ENCODE measurements at places on chromosomes 1 and 21.
A peak's percentile ranks its signal among the peaks of the same experiment; 100 is the strongest.

DNA sequence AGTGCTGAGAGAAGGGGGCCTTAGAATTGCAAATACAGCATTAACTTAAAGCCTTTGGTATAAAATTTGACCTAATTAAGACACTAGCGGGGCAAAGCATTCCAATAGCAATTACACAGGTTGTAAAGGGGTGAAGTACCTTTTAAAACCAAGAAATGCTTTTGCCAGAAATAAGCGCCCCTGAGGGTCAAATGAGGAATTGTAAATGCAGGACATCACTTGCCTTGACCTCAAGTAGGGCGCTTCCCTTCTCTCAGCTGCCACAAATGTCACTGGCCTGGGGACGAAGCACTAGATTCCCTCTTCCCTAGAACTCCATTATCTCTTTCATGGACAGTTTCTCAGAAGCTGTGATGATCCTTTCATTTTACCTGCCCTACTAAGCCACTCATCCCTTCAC lies 48.3 kb downstream of the SEC16B start:
- DNase-seq = no peak

- no peak for DNase-seq
Measured at GRCh38 chr1:162753001-162753658, 37.4 kb upstream of the HSD17B7 start.

DNA sequence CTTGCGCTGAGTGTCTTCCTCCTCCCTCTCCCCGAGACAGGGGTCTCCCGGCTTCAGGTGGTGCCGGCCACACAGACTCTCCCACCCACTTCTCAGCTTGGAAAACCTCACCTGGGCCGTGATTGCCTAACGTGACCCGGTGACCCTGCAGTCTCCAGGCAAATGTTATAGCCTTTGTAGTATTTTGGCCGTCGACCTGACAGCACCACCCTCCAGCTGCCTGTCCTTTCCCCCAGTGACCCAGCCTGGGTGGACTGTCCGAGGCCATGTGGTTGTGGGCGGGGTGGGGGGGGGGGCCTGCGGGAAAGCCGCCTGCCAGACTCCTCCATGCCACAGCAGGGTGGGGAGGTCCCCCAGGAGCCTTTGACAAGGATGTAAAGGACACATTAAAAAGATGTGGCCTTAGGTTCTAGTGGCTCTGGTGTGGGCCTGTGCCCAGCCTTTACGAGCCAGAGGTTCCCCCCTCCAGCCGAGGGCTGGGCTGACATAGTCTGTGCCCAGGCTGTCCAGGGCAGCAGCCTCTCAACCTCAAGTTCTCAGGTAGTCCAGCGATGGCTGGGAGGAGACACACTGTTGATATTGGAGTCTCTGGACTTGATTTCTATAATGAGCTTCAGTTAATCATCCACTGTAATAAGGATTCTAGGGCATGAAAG lies 8.1 kb downstream of the TOR3A start:
- DNase-seq = no peak

- peak; percentile 28 for DNase-seq
Measured at GRCh38 chr1:194658090-194658439, 1471.7 kb upstream of the B3GALT2 start.

DNA sequence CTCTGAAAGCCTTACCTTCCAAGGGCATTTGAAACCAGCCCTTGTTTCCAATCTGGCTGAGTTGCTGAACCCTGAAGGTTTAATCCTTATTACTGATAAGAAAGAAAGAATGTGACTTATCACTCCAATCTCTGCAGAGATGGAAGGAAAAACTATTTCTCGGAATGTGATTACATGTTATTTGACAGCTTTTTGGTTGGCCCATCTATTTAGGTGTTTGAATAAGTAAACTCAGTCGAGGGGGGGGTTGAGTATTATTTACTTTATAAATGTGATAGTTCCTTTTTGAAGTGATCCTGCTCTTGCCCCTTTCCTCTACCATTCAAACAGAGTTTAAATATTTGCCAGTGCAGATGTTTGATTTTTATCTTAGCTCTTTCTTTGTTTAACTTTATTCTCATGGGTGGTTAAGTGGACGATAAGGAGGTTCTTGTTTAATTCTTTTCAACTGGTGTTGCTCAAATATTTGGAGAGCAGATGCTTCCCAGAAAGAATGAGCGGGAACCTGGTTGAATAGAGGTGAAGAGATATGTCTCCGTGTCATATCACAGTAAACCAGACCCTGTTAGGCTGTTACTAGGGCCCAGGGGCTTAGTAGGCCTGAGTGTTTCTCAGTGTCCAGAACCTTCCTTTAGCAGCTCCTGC lies 126.1 kb downstream of the CACHD1 start:
- DNase-seq = no peak

- no peak for DNase-seq
Measured at GRCh38 chr1:239112101-239112935, 274.1 kb upstream of the CHRM3 start.

DNA sequence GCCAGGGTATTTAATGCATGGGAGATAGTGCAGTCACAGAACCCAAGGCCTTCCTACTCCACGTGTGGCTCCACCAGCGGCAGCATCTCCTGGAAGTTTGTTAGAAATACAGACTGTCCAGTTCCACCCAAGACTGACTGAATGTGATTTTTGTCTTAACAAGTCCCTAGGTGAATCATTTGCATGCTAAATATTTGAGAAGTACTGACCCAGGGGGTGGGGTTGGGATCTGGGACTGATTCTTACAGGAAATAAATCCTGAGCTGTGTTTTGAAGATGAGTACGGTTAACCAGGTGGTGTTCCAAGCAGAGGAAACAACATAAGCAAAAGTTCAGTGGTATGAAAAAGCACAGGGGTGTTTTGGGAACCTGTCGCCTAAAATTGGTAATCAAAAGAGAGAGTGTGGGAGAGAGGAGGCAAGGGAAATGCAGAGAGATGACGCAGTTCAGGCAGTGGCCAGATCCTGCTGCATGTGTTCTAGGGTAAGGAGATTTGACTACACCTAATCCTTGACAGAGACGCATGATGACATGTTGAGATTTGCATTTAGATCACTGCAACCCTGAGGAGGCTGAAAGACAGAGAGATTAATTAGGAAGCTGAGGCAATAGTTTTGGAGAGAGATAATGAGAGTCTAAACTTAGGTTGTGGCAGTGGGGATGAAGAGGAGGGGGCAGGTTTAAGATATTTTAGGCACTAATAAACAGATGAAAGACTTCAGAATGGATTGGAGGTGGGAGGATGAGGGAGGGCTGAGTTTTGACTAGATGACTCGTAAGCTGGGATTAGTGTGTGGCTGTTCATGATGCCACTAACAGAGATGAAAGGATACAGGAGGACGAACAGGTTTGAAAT lies 3.7 kb upstream of the ZNF326 start:
- DNase-seq = no peak

DNA sequence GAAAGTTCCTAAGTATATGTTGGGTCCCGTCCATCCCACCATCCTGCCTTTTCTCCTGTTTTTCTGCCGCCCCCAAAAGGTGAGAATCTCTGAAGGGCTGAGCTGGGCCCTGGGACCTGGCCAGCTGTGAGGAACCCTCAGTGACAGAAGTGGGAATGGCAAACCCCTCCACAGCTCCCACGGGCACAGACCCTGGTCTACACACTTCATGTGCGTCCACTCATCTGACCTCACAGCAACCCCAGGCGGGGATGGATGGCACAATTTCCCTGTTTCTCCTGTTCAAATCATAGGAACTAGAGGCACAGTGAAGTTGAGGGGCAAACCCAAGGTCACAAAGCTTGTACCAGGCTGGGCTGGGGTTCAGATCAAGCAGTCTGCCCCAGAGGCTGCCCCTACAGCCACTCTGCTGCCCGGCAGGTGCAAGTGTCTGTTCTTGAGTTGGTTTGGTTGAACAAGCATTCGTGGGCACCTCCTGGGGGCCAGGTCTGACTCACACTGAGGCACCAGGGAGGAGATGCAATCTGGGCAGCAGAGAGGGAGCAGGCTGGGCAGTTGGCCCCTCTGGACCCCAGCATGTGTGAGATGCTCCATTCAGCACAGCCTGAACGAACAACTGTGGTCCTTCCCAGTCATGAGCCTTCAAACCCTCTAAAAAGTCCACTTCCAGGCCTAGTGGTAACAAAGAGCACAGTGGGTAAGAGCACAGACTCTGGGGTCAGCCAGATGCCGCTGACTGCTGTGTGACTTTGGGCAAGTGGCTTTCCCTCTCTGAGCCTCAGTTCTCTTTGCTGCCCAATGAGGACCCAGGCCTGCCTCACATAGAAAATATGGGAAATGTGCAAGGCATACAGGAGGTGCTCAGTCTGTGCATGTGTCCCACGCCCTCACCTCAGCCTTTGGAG lies 4.0 kb downstream of the EDN2 start:
- no peak for DNase-seq

GRCh38 chr1:164561007-164561406 lies 2.0 kb downstream of the PBX1 start:
- no peak for DNase-seq

GRCh38 chr1:110426854-110427253 lies 19.4 kb upstream of the LAMTOR5 start:
- DNase-seq = no peak

DNA sequence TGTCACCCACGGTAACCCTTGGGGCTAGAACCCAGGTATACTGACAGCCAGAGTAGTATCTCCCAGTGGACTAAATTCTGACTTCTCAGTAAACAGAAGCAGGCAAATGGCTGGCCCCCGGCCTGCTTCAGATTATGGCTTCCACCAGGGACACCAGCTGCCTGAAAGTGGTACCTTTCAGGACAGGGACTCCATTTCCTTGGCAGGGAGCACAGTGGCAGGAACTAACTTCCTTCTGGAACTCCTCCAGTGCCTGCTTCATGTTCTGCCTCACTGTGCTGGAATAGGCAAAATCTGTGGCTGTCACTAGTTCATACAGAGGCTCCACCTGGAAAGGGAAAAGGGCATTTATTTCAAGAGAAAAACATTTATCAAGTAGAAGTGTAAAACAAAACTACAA lies 32.7 kb downstream of the C8B start:
- DNase-seq = no peak

DNA sequence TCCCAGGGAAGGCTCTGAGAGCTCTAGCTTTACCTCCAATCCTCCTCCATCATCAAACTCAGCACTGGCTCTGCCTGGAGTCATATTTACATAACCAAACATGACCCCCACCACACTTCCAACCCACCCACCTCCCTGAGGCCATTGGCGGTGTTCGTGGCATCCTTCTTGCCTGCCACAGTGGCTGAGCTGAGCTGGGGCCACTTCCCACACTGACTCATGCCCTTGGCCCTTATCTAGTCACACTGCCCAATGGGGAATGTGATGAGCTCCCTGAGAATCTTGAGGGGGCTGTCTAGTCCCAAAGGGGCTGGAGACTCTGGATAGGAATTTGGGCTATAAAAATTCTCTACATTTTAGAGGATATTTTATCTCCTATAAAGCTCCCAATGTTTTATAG lies 230.9 kb upstream of the IRF2BP2 start:
- no peak for DNase-seq

DNA sequence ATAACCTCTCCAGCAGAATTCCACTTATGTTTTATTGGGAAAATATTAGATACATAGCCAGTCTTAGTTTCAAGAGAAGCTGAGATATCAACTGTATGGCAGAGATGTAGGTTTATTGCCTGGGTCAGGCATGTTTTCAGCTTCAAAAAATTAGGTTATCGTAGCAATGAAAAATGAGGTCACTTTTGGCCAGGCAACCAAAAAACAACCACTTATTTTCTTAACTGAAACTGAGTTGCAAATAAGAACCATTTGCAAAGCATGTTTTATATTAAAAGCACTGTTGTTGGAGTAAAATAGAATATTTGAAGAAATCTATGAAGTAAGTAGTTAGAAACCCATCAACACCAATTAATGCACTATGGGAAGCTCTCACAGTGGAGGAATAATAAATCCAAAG lies 5.5 kb upstream of the OR6Y1 start:
- no peak for DNase-seq

- no peak for DNase-seq
Measured at GRCh38 chr1:228066891-228067654, 15.4 kb upstream of the ARF1 start.

GRCh38 chr1:43587594-43587993 lies 56.9 kb downstream of the PTPRF start:
- DNase-seq = peak; percentile 8

- DNase-seq = no peak
Measured at GRCh38 chr21:45764792-45765191, 121.3 kb downstream of the PCBP3 start.

DNA sequence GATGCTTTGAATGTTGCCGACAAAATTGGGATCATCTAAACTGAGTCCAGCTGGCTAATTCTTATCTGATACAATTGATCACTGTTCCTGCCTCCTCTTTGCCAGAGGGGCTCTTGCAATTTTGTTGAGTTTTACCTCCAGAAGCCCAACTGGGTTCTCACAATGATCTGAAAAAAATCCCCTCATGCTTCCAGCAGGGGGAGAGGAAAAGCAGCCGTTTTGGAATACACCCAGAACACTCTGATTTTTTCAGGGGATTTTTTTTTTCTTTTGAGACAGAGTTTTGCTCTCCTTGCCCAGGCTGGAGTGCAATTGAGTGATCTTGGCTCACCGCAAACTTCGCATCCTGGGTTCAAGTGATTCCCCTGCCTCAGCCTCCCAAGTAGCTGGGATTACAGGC lies 13.9 kb upstream of the RERE start:
- DNase-seq = no peak

DNA sequence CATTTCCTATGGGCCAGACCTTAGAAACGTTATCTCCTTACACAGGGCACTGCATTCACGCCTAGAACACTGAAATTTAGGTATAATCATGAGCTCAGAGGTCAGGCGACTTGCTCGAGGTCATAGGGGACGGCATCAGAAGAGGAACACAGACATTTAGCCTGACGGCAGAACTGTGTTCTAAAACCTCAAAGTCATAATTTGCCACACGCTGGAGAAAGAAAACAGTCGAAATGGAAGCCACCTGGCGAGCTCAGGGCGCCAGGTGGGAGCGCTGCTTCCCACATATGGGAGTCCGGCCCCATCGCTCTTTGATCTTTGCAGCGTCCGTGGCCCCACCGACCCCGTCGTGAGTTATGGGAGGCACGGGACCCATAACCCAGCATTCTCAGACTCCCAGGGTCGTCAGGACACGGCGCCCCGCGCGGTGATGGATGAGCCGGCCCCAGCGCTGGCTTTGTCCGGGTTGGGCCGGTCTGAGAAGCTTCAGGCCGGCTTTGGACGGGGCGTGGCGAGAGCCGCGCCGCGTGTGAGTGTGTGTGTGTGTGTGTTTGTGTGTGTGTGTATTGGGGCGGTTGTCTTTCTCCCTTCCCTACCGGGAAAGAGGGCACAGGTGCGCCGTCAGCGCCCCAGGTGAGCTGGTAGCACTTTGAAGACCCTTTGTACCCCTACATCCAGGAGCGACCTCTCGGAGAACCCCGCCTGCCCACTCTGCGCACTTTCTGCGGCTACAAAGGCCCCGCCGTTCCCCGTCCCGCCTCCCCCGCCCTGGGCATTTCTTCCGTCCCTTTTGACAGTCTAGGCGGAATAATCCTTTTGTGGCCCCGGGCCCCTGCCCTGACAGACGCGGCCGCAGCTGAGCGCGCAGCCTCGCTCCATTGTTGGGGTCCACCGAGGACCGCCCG lies 861 bp upstream of the DRAXIN start:
- no peak for DNase-seq

DNA sequence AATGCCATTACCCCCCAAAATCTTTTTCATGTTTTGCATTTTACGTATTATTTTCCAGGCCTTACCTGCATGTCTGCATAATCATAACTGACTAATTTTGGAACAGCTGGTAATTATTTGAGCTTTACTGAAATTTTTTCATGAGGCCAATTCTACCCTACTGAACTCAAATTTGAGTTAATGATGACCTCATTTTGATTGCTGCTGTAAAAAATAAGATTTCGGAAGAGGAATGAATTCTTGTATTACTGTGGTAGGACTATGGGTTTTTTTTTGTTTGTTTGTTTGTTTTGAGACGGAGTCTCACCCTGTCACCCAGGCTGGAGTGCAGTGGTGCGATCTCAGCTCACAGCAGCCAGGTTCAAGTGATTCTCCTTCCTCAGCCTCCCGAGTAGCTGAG lies 2.6 kb upstream of the METTL18 start:
- no peak for DNase-seq

All from non-pigmented ciliary epithelial cell (primary cell).